ENCODE measurements at places on chromosomes 2 and 18.
A peak's percentile ranks its signal among the peaks of the same experiment; 100 is the strongest.

DNA sequence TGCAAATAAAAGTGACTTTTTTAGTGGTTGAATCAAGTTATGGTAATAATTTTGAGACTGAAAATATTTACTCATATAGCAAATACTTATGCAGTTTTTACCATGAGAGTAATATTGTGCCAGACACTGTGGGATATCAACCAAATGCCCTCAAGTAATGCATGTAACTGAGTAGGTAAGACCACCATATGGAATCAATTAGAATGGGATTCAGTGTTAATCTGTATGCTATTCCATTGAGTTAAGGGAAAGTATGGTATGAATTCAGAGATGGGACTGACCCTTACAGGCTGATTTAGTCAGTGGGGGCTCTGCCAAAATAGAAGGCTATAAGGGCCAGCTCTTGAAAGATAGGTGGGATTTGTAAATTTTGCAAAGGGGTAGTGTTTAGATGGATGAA is 131.6 kb downstream of the CCDC85A start:
- DNase-seq: no peak

GRCh38 chr2:99066075-99066958 is 75.2 kb upstream of the C2orf15 start:
- DNase-seq: no peak

GRCh38 chr2:217568289-217568971 is 434.4 kb downstream of the TNS1 start:
- DNase-seq: no peak

DNA sequence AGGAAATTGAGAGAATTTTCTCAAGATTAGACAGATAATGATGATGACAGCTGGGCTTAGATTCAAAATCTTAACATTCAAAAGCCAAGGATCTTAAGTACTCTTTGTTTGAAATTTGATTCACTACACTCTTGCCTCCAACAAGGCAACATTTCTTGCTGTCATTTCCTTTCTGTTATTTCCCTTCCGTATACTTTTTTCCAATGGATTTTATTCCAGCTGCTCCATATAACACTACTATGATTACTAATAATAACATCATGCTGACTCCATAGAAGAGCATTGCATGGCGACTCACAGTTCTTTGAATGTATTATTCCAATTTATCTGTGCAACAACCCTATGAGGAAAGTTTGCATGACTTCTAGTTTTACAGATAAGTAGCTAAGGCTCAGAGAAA is 33.9 kb upstream of the CCDC102B start:
- DNase-seq: no peak

GRCh38 chr2:30305235-30305634 is 73.9 kb downstream of the LBH start:
- DNase-seq: no peak

- DNase-seq: no peak
These were observed 787.9 kb downstream of the CPS1 start for GRCh38 chr2:211344289-211344688.

GRCh38 chr2:177822941-177823340 is 249.6 kb downstream of the PDE11A start:
- no peak for DNase-seq

DNA sequence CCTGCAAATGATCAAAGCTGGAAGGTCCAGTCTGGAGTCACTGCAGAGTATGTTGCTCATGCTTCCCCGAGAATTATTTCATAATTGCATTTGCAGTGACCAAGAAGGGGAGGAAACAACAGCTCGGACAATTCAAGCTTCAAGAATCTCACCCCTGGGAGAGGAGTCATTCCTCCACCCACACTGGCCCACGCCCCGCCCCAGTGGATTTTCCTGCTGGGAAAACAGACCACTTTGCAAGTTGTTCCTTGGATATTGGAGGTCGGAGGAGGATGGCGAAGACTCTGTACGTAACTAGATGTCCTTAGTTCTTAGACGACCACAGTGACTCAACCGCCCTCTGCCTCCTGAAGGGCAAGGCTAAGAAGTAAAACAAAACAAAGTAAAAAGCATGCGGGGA is 159.4 kb downstream of the TPO start:
- no peak for DNase-seq

GRCh38 chr2:22855081-22855480 is 529.9 kb upstream of the KLHL29 start:
- DNase-seq: no peak

DNA sequence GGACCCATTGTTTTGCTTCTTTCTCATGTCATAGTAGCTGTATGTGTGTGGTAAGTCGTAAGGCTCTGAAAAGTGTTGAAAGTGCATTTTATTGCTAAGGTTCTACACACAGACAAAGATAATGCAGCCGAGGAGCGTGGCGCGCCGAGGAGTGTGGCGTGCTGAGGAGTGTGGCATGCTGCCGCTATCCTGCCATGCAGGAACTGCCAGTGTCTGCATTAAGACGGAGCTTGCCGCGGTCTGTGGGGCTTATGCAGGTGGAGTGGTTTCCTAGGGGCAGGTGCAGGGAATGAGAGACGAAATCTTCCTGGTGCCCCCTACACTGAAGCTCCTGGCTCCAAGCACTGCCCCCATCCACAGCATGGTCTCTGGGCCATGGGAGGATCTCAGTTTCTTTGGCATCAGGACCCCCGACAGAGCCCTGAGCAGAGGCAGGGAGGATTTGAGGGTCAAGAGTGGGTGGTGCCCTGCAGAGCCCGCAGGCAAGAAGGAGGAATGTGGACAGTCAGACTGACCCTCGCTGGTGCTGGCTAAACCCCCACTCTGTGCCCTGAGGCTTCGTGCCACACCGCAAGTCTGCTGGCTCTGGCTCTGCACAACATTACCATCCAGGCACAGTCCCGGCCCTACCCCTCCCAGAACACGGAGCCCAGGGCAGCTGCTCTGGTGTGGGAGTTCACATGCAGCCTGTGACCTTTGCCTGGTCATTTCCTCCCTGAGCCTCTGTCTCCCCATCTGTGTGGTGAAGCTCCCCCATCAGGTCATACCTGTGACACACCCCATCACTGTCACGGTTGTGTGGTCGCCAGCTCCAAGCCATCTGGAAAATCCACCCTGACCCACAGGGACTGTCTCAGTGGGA is 3.2 kb downstream of the SNED1 start:
- no peak for DNase-seq

DNA sequence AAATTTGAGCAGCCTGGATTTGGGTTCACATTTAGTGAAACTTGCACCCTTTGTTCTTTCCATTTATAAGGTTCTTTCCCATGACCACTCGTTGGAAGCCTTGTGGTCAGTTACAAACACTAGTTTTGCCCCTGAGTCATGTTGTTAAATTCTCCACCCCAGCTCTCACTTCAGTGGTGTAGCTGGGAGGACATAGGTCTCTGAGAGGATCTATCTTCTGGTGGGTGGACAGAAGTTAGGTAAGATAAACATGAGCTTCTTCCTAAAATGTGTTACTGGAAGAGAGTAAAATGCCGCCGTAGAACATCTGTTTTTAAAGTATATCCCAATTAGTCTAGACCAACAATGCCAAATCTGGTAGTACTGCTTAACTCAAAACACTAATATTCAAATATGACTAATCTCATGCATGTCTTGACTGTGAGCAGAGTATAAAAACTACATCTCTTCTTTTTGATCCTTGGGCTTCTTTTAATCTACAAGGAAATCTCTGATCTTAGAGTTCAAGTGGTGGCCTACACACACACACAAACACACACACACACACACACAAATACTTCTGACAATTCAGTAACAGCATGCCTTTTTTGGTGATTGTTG is 162.6 kb upstream of the FN1 start:
- DNase-seq: no peak

- no peak for DNase-seq
These were observed 404.4 kb downstream of the NRXN1 start for GRCh38 chr2:50627505-50627904.

DNA sequence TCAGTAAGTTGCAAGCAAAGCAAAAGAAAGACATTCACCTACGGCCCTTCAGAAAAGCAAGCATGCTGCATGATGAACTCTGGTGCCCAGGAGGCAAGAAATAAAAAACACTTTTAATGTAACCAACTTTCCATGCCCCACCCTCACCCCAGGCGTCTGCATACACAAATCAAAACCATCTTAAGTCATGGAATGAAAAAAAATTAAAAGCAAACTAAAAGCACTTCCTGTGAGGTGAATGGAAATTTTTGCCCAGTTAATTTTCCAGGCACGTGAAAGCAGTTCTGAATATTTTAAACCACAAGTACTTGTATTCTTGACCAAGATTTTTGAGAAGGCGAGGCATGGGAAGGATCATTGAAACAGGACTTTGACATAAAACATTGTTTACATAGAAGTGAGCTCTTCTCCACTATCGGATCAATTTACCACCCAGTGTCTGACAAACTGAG is 2.5 kb upstream of the ICOS start:
- DNase-seq: no peak

- DNase-seq: no peak
These were observed 310.6 kb downstream of the GBX2 start for GRCh38 chr2:235857598-235857997.

- no peak for DNase-seq
These were observed 107.0 kb downstream of the STRN start for GRCh38 chr2:36859366-36859792.

GRCh38 chr2:96930351-96931010 is 55.9 kb downstream of the FAM178B start:
- no peak for DNase-seq

- peak; percentile 34 for DNase-seq
These were observed 16.5 kb upstream of the PSD4 start for GRCh38 chr2:113157118-113157896.

DNA sequence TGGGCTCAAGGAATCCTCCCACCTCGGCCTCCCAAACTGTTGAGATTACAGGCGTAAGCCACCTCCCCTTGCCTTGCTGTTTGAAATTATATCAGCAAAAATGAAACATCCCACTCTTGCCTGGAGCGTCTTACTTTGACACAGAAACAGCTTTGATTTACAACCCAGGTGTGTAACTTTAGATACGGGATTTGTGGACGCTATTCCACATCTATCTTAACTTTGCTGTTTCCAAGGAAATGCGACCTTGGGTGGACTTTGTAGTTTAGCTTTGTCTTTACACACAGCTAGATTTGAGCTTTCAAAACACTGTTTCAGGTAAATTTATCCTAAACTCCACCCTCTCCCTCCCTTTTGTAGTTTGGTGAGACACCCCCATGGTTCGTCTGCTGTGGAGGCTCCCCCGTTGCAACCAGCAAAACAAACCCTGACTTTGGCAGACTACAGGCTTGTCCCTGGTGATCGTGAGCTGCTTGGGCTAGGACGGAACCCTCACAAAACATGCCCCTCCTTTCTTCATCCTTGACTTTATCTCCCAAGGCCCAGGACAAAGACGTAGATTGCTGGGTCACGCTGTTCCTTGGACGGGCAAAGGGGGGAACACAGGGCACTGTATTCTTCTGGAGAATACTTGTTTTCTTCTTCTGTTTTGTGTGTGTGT is 5.5 kb upstream of the MSH6 start:
- no peak for DNase-seq

DNA sequence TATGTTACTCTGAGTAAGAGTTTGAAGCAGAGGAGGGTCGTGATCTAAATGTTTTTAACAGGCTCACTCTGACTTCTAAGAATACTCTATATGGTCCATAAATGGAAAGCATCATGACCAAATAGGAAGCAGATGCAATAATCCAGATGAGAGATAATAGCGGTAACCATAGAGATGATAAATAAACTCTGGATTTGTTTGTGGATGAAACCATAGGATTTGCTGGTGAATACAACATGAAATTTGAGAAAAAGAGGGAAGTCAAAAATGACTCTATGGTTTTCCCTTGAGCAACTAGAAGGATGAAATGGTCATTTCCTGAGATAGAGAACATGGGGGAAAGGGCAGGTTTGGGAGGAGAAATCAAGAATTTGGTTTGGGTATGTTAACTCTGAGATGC is 3.9 kb downstream of the HEATR5B start:
- DNase-seq: no peak

DNA sequence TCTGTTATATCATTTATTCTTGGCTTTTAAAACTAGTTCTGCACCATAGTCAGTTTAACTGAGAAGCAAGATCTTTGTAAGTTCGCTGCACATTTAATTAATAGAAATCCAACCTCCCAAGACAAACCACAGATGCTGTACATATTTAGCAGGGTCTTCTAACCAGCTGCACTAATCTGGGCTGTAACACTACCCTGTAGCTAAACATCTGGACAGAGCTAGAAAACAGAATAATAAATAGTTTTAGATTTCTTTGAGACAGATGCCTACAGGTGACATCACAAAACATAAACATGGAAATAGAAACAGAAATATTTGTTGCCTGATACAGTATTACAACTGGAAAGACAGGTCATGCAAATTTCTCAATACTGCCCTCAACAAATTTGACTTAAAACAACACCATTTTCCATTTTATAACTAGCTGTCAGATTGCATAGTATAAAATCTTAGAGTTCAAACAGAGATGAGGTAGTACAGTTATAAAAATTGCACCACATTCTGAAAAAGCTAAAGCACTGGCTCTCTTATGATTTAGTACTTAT is 315.1 kb downstream of the NR4A2 start:
- DNase-seq: no peak

- DNase-seq: no peak
These were observed 225.7 kb downstream of the ACKR3 start for GRCh38 chr2:236795169-236795860.

GRCh38 chr18:26290385-26290784 is 64.1 kb downstream of the TAF4B start:
- no peak for DNase-seq

GRCh38 chr2:127401757-127402695 is 14.3 kb upstream of the MAP3K2 start:
- no peak for DNase-seq

DNA sequence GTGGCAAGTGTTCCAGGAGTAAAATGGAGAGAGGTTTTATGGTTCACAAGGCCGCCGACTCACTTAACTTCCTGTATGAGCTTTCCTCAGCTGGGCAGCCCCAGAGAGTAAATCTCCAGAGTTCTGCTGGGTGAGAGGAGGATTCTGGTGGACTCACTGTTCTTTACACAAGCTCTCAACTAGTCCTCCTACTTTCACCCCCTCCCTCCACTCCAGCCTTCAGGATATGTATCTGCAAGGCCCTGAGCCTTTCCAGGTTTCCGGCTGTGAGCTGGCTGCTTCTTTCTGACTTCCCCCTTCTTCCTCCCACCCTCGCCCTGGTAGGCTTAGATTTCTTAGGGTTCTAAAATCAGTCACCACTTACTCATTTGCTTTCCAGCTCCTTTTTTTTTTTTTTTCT is 34.0 kb downstream of the EML6 start:
- no peak for DNase-seq

GRCh38 chr2:151967829-151968722 is 130.8 kb downstream of the CACNB4 start:
- DNase-seq: no peak

- DNase-seq: no peak
These were observed 118.4 kb downstream of the ETAA1 start for GRCh38 chr2:67515538-67515937.

DNA sequence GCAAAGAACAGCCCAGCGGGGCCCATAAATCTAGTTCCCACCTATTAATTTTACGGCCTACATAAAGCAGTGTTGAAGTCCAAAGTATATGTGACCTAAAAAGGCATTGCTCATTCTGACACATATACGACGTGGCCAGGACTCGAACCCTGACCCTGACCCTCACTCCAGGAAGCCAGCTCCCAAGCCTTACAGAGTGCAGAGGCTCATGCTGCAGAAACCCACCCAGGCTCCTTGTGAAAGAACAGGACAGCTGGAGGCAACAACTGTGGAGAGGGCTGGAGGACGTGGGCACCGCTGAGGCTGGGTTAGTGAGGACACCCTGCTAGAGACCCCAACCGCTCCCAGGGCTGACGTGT is 221.6 kb downstream of the CYP26B1 start:
- no peak for DNase-seq

GRCh38 chr2:178928077-178928476 is 120.9 kb upstream of the TTN start:
- no peak for DNase-seq
